H9 (cell line): ENCODE measurements at places on chromosomes 5 and 9. TPM values are rescaled to one million over a fixed set of nuclear protein-coding genes. Genes with fewer than 3 reads are reported as not detected.

Gene ZNF608
- total RNA-seq, result 63.7 and 67.0 TPM in 2 replicates

Gene C5orf47
- 0.09 and 0.11 TPM in 2 replicates for total RNA-seq

Gene PHF24
- 0.24 and 0.68 TPM in 2 replicates for total RNA-seq

- no peaks in the 10 kb centered on the region; the same call in 1 of the 2 replicates for H3K36me3 ChIP-seq
- no peak overlapping the region for H3K4me3 ChIP-seq
- no peak overlapping the region for H3K27ac ChIP-seq
- DNase-seq, result no peak
- no peaks in the 10 kb centered on the region for H3K27me3 ChIP-seq
- H3K4me1 ChIP-seq, result peaks cover 19% of the 10 kb centered on the region; the same call in 1 of the 2 replicates
Observed at GRCh38 chr5:124264499-124264898, 481.9 kb downstream of the ZNF608 start.

DNA sequence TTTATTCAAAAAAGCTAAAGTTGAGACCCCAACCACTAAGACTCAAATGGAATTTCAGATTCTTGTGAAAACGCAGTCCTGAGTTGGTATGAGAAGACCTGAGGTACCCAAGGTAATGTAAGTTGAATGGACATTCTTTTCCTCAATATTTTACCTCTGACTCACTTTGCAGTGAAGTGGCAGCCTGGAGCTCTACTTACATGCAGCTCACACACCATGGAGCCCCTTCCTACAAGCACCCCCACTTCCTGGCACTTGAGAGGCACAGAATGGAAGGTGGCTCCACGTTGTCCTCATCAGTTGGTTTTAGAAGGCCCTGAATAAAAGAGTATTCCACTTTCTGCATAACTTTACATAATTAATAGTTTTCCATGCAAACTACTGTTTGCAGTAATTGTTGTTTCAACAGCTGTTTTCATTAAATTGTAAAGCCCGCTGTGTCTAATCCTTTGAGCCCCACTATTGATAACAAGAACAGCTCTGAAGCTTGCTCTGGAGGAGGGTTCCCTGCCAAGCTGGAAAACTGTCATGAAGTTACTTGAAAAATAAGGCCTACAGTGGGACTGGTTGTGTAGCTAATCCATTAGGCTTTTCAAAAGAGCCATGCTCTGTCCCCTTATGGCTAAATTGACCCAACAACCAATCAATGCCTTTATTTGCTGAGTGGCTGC, 102.2 kb upstream of the SPATA31D4 start:
- H3K27me3 ChIP-seq, result no peaks in the 10 kb centered on the region
- no peak for DNase-seq
- H3K4me1 ChIP-seq, result peaks cover 3% of the 10 kb centered on the region; the same call in 1 of the 2 replicates
- H3K36me3 ChIP-seq, result no peaks in the 10 kb centered on the region
- H3K4me3 ChIP-seq, result no peak overlapping the region

DNA sequence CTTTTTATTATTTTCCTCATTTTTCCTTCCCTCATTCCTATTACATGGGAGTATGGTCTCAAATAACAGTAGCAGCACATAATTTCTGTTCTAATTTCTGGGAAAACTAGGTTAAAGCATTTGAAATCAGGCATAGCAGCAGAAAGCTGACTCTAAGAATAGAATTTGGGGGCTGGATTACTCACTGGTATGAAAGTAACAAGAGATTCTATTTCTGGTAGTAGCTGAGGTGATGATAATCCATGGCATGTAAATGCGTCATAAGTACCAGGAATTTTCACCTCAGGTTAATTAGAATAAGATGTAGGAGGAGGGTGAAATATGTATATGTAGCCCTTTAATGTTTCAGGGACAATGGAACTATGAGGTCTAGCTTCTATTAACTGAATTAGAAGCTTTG, 662.0 kb downstream of the PTPRD start:
- no peaks in the 10 kb centered on the region for H3K36me3 ChIP-seq
- H3K27me3 ChIP-seq, result no peaks in the 10 kb centered on the region
- no peak overlapping the region for H3K27ac ChIP-seq
- DNase-seq, result no peak

- no peaks in the 10 kb centered on the region for H3K27me3 ChIP-seq
- H3K36me3 ChIP-seq, result 0 out of 2 replicates have a peak, but pooled peaks cover 2% of the 10 kb centered on the region
- no peaks in the 10 kb centered on the region for H3K4me1 ChIP-seq
- no peak overlapping the region for H3K27ac ChIP-seq
Observed at GRCh38 chr9:16071400-16071799, 518.6 kb downstream of the CCDC171 start.
